ENCODE measurements at places on chromosomes 12 and 14.

DNA sequence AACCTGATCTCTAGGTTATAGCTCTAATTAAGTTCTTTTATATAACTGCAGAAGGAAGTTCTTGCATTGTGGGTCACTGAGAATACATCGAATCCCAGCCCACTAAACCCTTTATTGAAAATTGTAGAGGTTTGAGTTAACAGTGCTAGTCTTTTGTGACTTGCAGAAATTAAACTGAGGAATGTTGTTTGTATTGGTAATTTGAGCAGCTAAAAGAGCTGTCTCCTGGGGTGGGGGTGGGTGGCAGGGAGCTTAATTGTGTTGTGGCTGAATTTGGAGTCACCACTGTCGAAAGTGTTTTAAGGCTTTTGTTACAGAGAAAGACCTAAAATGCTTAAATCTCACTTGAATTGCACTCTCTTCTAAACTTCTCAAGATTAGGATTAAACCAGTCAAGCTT, 3.2 kb upstream of the COX8C start:
- no peak for DNase-seq

DNA sequence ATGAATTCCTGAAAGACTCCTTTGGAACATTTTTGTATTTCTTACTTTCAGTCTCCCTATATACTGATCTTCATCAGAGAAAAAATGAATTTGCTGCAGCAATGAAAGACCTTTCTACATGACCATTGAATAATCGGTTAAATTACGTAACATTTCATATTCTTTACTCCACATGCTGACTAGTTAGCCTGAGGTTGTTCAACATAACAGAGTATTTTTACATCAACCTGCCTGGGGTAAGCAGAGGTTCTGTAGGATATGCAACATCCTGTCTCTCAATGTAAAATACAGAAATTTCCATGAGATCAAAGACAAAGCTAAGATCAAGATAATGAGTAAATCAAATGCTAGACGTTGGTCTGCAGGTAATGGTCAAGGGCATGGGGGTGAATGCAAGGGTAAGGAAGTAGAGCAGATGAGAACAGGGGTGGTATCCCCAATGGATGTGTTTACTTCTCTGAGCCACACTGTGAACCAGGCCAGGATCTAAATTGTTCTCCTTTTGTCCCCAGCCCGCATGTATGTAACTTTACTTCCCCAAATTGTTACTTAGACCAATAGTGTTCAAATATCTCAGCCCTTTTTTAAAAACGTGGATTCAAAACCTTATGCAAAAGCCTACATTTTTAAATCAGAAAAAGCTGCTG, 45.4 kb downstream of the DUSP6 start:
- DNase-seq: no peak

GRCh38 chr12:6810758-6811157, 10.9 kb upstream of the GPR162 start:
- no peak for DNase-seq

GRCh38 chr14:67269298-67270060, 28.2 kb downstream of the PALS1 start:
- DNase-seq: peak; percentile 77

GRCh38 chr12:85266356-85266755, 13.7 kb upstream of the ALX1 start:
- DNase-seq: no peak

DNA sequence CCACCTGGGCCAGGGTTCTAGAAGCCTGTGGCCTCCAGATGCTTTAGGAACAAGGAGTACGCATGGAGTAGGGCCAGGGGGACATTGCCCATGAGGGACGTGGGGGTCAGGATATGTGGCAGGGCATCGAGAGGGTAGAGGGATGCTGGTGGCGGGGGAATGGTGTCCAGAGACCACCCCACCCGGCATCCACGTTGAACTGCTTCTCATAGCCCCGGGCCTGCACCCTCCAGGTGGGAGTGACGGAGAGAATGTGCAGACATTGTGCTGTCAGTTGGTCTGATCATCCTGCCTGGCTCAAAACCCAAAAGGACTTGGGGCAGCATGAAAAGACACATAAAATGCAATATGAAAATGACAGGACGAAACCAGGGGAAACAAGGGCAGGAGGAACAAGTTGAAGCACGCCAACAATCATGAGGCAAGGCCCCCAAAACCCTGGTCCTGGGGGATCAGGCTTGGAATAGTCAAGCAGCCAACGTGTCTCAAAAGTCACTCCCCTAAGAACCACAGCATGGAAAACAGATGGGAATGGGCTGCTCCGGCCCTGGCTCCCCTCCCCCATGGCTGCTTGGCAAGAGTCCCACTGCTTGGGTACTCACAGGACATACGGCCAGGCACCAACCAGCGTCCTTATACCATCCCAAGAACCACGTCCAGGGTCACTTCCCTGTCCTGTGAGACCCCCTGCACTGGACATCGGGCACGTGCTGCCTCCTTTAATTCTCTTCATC, 117.9 kb downstream of the DICER1 start:
- DNase-seq: no peak

GRCh38 chr12:8513256-8513655, at the start of gene CLEC4D:
CLEC4D (plus strand) TSS chr12:8513503; CDS start chr12:8513733, 230 bp downstream.
- DNase-seq: no peak
